ENCODE measurements at places on chromosomes 11 and 22. TPM values are rescaled to one million over a fixed set of nuclear protein-coding genes. Genes with fewer than 3 reads are reported as not detected.

KDELR3 gene
- total RNA-seq: 28.6 TPM

MCHR1 gene
- not detected for total RNA-seq

MMP13 gene
- not detected for total RNA-seq

TSGA10IP gene
- not detected for total RNA-seq

KRTAP5-10 gene
- total RNA-seq: not detected

METTL15 gene
- total RNA-seq: 12.1 TPM

DDIAS gene
- 9.2 TPM for total RNA-seq

YPEL4 gene
- 0.30 TPM for total RNA-seq

OR52N4 gene
- not detected for total RNA-seq

DBX1 gene
- total RNA-seq: not detected

KCNJ4 gene
- total RNA-seq: not detected

RFPL3 gene
- total RNA-seq: not detected

PAX6 gene
- total RNA-seq: not detected

OR52E8 gene
- not detected for total RNA-seq

All from endothelial cell of umbilical vein (primary cell).